Foreskin fibroblast (primary cell): ENCODE measurements at places on chromosomes 6 and 20.

GRCh38 chr20:53708129-53708968 lies 114.7 kb upstream of the ZNF217 start:
- DNase-seq = peak; percentile 63

- no peak for DNase-seq
Measured at GRCh38 chr6:170292407-170293158, 1.7 kb upstream of the DLL1 start.

GRCh38 chr6:108575905-108576494 lies 15.3 kb downstream of the FOXO3 start:
- no peak for DNase-seq

- peak; percentile 73 for DNase-seq
Measured at GRCh38 chr20:14142964-14143627, 147.8 kb downstream of the MACROD2 start.

DNA sequence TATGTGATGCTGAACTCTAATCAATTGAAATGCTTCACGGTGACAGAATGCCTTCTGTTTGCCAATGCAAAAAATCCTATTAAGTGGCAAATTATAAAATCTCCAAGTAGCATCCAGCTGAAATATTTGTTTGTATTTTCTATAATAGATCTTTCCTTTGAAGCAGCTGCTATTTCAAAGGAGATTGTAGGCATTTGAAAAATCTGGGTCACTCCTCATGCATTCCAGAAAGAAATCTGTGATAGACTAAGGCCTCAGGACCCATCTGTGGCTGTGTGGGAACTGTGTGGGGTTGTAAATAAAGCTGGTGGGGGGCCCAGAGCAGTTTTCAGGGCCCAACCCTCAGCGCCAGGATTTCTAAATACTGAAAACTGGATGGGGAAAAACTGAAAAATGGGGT lies 216.9 kb upstream of the ARG1 start:
- DNase-seq = no peak

- DNase-seq = peak; percentile 6
Measured at GRCh38 chr6:147741389-147741788, 232.9 kb downstream of the SAMD5 start.

DNA sequence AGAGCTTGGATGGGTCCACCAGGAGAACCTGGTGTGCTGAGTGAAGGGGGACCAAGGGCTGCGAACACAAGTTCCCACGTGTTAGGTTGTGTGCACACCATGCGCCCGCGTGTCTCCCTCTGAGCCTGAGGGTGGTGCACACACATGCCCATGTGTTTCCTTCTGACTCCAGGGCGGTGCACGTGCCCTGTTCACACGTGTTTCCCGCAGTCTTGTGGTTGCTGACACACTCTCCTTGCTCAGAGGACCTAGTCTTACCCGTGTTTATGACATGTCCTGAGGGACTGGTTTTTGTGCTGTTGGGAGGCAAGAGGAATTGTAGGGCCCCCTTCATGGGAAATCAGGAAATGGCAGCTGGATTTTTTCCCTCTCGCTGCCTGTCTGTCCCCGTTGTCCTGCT lies 36.3 kb upstream of the PCMTD2 start:
- DNase-seq = peak; percentile 24

GRCh38 chr6:33418690-33419291 lies 884 bp upstream of the CUTA start:
- no peak for DNase-seq

- DNase-seq = no peak
Measured at GRCh38 chr20:50223039-50224005, 32.7 kb downstream of the CEBPB start.

DNA sequence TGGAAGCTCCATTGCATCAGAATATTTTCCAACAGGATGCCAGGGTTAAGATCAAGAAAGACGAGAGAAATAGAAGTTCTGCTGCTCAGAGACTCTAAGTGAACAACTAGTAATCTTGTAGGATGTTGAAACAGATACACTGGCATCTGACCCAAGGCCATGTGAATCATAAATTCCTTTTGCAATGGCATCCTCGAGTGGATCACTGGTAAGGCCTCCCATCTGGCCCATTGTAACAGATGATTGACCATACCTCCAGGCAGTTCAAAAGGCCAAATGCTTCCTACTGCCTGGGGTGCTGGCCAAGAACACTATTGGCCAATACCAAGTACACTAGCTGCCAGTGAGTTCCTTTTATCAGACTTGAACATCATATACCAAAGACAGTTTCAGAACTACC lies 9.9 kb upstream of the SLC17A3 start:
- peak; percentile 95 for DNase-seq

GRCh38 chr20:34744847-34745246 lies 40.7 kb downstream of the TP53INP2 start:
- DNase-seq = no peak

DNA sequence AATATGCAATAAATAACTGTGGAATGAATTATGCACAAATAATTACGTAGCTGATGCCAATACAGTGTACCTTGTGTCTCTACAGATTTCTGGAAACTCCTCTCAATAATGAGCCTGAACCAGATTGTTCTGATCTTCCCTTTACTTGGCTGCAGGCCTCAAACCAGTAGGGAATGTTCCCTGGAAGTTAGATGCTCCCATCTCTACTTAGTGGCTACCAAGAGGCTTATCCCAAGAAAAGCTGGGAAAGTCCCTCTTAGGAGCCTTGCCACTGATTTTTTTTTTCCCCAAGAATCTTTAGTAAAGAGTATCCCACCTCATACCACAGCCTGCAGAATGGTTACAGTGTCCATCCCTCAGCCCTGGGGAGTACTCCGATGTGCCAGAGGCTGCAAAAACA lies 702.1 kb downstream of the RFPL4B start:
- no peak for DNase-seq

GRCh38 chr20:4749326-4749725 lies 27.6 kb downstream of the PRND start:
- DNase-seq = no peak

GRCh38 chr6:15892369-15892768 lies 229.5 kb upstream of the DTNBP1 start:
- peak; percentile 59 for DNase-seq
